ENCODE measurements at places on chromosomes 12 and 14. TPM values are rescaled to one million over a fixed set of nuclear protein-coding genes. Genes with fewer than 3 reads are reported as not detected.

ACSS3 gene
- total RNA-seq: 24.8 TPM

LHX5 gene
- not detected for total RNA-seq

ABCD2 gene
- 1.1 TPM for total RNA-seq

CKB gene
- 265 TPM for total RNA-seq

RTL1 gene
- 0.09 TPM for total RNA-seq

NKX2-1 gene
- total RNA-seq: 236 TPM

SNAPC1 gene
- total RNA-seq: 9.5 TPM

NYNRIN gene
- 49.8 TPM for total RNA-seq

INSM2 gene
- 0.12 TPM for total RNA-seq

DIO3 gene
- total RNA-seq: 1.3 TPM

LYZ gene
- total RNA-seq: 171 TPM

GDF3 gene
- not detected for total RNA-seq

TWF1 gene
- total RNA-seq: 80.1 TPM

PLCZ1 gene
- not detected for total RNA-seq

TAS2R13 gene
- 1.7 TPM for total RNA-seq

IL31 gene
- not detected for total RNA-seq

ACSM4 gene
- total RNA-seq: not detected

- no peak for DNase-seq
Measured at GRCh38 chr14:72002731-72003130, 70.5 kb downstream of the RGS6 start.

DNA sequence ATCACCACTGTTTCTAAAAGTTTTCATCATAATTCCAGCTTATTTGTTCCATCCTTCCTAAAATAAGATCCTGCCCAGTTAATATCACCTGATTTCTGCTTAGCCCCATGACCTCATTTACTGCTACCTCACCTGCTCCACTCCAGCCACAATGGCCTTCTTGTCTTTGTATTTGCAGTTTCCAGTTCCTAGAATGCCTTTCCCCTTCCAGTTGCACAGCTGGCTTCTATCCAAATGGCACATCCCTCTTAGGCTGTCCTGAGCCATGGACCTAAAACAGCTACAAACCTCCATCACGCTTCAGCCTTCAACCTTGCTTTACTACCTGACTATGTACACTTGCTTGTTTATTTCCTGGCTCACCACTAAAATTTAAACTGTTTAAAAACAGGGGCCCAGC is 6.5 kb upstream of the LGMN start:
- peak; percentile 43 for DNase-seq

- no peak for DNase-seq
Measured at GRCh38 chr12:111581434-111582132, 17.5 kb downstream of the ATXN2 start.

DNA sequence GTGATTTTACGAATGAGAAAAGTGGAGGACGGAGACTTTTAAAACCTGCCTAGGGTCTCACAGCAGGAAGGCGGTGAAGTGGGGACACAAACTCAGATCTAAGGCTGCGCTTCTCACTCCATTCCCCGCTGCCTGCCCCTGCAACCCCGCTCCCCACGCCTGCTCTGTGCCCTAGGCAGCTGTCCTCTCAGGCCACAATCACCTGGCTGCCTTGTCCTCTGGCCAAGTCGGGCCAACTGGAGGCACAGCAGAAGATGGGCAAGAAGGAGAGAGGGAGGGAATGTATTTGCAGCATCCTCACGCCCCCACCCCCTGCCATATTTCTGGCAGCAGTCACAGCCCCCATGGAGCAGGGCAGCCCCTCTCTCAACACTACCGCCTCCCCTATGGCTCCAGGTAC is 94.9 kb downstream of the CHGA start:
- no peak for DNase-seq

DNA sequence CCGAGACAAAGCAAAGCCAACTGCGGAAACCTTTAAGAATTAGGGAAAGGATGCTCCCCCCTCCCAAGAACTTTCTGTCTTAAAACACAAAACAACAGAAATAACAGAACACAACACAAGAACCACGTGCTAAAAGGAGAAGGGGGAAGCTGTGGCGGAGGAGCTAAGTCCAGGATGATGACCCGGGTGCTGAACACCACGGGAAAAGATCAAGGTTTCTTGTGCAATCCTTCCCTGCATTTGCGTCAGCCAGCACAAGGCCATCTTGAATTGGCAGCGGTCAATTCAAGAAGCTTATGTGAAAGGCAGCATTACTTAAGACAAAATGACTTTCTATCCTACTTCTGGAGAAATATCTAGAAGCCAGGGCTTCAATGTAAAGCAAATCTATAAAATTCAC is 11.0 kb upstream of the CREBL2 start:
- peak; percentile 19 for DNase-seq

DNA sequence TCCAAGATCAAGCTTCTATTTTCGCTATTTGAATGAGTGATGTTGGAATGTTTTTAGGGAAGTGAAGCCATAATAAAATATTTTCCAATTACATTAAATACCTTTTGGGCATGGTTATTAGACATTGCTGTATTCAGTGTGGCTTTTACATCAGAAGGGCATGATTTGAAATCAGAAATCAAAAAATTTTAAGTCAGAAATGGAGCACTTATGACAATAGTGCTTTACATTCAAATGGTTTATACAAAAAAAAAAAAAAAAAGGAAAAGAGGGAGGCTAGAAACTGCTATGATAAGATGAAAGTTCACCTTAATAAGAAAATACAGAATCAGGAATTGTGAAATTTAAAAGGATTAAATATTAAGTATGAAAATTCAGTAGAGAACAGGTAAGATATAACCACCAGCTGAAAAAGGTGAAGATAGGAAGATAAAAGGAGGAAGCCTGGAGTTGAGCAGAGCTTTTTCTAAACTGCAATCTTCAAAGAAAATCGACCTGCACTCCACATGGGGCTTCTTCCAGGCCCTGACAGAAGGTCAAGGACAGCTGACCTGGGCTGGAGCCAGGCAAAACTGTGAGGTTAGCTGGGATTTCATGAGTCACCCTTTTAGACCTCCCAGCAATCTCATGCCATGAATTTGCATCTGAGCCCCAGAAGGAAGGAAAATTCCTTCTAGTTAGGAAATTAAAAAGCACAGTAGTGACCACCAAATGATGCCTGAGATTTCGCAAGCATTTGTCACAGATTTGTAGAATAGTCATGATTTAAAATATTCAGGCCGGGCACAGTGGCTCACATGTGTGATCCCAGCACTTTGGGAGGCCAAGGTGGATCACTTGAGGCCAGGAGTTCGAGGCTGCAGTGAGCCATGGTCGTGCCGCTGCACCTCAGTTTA is 23.4 kb upstream of the BMP4 start:
- DNase-seq: no peak

DNA sequence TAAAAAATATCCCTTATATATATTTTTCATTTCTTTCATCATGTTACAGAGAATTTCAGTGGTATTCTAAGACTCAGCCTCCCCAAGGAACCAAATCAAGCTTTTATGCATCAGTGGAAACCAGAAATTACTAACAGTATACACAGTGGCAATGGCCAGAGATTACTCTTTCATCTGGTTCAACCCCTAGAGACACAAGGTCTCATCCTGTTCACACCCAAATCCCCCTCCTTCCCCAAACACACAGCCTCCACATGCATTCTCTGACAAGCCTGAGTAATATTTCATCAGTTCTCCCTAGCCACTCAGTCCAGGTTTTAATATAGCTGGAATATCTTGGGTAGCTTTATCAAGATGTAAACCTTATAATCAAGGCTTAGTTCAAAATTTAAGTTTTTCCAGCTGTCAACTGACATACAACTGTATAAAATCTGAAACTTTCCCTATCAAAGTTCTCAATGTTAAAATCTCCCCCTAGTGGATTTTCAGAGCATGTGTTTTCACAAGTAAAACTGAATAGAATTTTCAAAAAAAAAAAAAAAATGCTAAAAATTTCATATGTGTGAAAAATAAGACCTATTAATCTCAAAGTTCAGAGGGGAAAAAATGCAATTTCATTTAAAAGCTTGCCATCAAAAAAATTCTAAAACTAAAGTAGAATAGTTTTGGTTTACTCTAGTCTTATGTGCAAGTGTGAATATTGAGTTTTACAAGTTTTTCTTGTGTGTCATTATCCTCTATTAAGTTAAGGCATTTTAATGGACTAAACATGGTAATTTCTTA is 10.5 kb upstream of the SSTR1 start:
- DNase-seq: peak; percentile 31

GRCh38 chr12:128644664-128645296 is 179.0 kb downstream of the SLC15A4 start:
- DNase-seq: no peak

DNA sequence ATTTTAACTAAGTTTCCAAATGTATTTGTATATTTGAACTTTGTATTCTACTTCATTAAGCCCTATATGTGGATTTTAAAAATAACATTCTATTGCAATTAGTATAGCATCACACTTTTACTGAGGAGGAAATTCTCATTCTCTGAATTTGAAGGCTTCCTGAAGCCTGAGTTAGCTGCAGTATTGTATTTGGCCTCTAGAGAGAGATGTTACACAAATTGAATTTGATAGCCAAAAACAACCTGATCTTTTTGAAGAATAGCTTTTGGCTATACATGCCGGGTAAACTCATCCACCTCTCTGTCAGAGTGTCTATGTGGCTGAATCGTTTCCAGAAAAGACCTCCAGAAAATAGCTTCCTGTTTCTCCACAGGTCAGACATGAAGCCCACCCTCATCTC is 316.5 kb upstream of the OR4E1 start:
- DNase-seq: no peak

- no peak for DNase-seq
Measured at GRCh38 chr12:28869197-28869596, 279.9 kb upstream of the FAR2 start.

DNA sequence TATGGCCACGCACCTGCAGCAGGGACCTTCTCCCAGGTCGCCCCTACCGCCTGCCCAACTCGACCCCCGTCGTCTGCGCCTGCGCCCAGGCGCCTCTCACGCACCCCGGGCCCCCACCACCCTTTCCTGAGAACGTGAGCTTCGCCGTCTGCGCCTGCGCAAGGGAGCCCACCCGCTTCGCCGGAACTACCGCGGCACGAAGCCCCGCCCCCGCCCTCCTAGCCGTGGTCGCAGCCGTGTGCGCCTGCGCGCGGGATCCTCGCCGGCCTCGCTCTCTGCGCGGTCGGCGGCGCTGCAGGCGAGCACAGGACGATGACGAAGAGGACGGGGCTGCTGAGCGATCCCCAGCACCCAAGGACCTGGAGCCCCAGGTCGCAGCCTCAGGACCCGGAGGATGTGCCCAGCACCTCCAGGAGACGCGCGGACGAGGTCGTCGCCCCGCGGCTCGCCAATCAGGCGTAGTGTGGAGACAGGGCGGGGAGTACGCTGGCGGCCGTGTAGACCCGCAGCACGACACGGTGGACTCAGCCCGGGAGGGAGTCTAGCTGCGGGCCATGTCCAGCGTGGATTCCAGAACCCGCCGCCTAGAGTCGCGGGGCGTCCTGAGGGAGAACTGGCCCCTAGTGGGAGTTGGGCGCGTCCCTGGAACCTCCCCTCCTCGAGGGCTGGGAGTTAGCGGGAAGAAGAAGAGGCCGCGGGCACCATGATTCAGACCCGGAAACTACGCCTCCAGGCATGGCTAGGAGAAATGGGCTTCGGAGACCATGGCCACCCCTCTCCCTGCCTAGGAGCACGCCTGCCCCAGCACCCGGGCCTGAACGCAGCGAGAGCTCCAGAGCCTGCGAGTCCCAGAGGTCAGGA is 1120.8 kb upstream of the TMEM132C start:
- peak; percentile 86 for DNase-seq

DNA sequence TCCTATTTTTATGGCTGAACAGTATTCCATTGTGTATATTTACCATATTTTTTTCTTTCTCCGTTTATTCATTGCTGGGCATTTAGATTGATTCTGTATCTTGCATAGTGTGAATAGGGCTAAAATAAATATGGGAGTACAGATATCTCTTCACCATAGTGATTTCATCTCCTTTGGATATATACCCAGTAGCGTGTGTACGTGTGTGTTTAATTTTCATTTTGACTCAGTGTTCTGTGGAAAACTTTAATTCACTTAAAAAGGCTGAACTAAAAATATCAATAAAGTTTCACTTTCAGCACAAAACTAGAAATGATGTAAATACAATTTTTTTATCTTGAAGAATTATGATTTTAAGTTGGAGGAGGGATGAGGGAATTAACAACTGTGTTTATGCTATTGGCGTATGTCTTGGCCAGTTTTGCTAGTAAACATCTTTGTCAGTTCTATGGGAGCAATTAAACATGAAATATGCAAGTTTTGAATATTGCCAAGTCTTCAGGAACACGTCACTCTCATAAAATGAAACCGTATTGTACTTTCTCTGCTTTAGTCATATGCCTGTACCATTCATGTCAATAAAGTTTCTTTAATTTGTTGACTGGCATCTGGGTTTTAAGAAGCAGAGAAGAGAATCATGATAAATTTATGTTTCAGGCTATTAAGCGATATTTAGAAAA is 99.8 kb downstream of the PTGER2 start:
- DNase-seq: peak; percentile 44

- no peak for DNase-seq
Measured at GRCh38 chr14:96167224-96168148, 37.2 kb upstream of the BDKRB2 start.

DNA sequence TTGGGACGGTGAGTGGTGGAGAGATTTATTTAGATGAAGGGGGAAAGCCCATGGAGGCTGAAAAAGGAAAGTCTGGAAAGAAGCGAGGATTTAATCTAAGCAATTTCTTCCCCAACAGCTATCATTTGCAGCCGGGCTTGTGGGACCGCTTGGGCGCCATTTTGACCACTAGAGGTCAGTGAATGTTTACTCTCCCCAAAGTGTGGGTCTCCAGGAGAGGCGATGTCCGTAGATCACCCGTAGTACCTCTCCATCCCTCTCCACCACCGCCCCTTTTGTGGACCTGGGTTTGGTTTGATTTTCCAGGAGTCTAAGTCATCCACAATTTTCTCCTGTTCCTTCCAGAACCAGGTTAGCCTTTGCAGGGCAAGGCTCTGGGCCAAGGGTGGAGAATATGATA is 91.2 kb upstream of the PARP11 start:
- DNase-seq: peak; percentile 23

GRCh38 chr14:67551940-67552339 is 18.9 kb downstream of the PLEKHH1 start:
- DNase-seq: no peak

DNA sequence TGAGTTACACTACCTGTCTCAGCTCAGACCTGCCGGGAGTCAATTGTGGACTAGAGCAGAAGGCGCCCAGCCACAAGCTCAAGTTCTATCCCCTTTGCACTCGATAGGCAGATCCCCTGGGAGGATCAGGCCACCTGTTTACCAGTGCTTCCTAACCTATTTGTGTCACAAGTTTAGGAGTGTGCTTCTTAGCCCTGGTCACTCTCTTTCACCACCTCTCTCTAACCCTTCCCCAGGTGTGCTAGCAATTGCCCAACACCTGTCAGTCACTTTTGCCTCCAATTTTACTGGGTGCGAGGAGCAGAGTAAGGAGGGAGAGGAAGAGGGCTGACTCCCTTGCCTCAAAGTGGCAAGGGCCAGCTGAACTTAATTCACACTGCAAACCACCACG is 745 bp upstream of the NAA30 start:
- DNase-seq: no peak

DNA sequence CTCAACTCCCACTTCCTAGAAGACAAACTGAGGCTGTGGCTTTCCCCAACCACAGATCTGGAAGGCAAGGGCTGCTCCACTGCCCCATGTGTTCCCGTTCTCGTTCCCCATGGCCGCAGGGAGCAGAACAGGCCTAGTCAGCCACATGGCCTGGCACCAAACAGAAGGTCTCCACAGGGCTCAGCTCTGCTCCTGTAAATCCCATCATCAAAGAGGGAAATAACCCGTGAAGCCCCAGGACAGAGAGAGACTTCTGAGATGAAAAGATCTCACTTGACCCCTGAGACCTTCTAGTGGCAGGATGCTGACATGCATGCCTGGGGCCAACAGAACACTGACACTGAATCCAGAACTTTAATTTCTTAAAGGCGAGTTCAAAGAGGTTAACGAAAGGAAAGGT is 68.9 kb downstream of the BCL11B start:
- no peak for DNase-seq

- DNase-seq: no peak
Measured at GRCh38 chr12:20089077-20089476, 279.3 kb upstream of the PDE3A start.
